ENCODE measurements at places on chromosomes 3 and 15.
A peak's percentile ranks its signal among the peaks of the same experiment; 100 is the strongest.

DNA sequence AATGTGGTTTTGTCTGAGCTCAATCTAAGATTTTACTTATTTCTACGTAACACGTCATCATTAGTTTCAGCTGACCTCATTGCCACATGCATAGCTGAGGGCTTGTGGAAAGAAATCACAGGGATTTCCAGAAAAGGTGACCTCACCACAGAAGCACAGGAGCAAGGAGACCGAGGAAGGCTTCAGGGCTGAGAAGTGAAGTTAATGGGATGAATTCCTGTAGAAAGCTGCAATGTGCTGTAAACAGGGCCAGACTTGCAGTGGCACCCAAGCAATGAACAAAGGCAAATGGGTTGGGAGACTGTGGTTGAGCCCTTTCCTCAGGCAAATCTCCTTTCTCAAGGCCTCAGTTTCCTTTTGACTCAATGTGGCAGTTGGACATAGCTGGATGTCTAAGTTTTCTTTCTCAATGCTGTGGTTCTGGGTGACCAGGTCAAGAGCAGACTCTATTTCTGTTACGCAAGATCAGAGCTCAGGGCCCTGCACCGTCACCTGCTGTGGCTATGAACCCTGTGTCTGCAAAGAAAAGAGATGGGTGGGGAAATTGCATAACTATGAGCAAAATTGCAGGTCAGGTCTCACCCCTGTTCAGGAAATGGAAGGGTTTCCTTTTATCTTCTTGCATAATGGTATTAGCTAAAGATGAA is 252.2 kb upstream of the TBL1XR1 start:
- peak; percentile 16 for DNase-seq

- DNase-seq: no peak
These were observed 9.8 kb downstream of the NR2E3 start for GRCh38 chr15:71820127-71820526.

DNA sequence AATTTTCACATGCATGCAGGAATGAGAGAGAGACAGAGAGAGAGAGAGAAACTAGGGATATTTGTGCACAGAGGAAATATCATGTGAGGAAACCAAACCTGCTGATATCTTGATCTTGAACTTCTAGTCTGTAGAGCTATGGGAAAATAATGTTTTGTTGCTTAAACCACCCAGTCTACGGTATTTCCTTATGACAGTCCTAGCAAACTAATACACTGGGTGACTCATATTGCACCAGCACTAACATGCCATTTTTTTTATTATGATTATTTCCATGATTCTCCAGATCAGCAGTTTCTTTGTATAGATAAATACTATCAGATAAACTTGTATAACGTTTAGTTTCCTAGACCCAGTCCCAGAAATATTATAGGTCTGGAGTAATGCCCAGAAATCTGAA is 1259.0 kb downstream of the ZPLD1 start:
- DNase-seq: no peak

- no peak for DNase-seq
These were observed 178.0 kb downstream of the NSMCE3 start for GRCh38 chr15:29091666-29092065.

DNA sequence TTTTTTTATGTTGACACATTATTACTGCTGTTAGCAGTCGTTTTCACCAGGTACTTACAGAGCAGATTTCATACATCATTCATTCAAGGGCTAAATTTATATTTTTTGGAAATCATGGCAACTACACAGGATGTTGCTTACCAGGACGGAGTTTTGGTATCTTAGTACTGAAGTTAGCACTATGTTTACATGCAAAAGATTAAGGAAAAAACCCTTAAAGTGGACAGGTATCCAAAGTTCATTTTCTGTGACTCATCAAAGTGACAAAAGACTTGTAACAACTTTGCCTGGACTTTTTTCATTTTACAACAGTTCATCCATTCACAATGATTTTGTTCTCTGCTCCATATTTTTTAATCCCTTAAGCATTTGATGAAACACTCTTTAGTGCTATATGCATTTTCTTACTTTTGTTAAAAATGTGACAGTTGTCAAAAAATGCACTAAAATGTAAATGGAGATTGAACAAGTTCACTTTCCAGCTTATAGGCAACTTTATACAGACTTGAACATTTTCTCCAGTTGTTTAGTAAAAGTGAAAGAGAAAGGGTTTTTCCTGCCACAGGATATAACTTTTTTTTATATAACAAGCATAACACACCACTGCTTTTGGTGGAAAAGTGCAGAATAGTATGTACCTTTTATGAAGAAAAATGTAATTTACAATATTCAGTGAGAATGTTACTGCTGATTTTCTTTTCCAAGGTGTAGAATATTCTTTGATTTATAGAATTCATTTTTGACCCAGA is 104.1 kb downstream of the STT3B start:
- DNase-seq: no peak

GRCh38 chr15:99306694-99307338 is 55.5 kb downstream of the LRRC28 start:
- no peak for DNase-seq

DNA sequence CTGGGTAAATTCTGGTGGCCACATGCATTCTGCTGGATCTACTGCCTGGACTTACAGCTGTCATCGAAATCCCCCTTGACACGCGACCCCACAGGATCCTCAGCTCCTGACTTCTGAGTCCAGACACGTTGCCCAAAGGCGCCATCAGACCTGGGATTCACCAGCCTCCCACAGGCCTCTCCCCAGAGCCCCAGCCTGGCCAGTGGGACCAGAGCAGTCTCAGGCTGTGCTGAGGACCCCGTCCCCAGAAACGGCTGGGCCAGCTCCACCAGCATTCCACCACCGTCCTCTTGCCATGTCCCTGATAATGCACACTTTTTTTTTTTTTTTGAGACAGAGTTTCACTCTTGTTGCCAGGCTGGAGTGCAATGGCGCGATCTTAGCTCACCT is 166.1 kb downstream of the LRRK1 start:
- no peak for DNase-seq

DNA sequence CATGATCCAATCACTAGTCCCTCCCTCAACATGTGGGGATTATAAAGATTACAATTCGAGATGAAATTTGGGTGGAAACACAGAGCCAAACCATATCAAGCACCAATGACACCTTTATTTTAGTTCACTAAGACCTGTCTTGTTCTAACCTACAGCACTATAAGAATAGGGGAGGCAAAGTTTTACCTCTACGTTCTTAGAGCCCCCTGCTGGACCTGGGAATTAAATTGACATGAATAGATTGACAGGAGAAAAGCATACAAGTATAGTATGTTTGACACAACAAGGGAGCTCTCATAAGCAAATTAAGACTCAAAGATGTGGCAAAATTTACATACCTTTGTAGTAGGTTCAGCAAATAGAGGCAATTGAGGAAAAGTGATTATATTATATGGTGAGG is 974.4 kb upstream of the ALCAM start:
- DNase-seq: no peak

GRCh38 chr3:37228749-37229148 is 54.4 kb upstream of the LRRFIP2 start:
- DNase-seq: no peak

DNA sequence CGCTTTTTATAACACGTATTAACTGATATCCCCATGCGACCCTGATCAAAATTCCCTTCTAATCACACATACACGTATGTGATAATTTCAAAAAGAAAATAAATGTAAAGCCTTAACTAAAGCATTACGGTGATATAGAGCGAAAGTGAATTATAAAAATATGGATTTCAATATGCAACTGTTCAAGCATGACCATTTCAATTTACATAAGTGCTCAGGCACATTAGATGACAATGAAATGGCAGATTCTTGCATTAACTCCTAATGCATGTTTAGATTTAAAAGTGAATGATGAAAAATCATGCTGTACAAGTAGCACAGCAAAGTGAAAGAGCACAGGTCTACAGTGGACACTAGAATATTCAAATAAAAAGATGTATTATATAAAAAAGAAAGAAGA is 140.1 kb downstream of the MYLK start:
- no peak for DNase-seq

GRCh38 chr3:195893044-195893395 is 15.3 kb downstream of the TNK2 start:
- DNase-seq: no peak

DNA sequence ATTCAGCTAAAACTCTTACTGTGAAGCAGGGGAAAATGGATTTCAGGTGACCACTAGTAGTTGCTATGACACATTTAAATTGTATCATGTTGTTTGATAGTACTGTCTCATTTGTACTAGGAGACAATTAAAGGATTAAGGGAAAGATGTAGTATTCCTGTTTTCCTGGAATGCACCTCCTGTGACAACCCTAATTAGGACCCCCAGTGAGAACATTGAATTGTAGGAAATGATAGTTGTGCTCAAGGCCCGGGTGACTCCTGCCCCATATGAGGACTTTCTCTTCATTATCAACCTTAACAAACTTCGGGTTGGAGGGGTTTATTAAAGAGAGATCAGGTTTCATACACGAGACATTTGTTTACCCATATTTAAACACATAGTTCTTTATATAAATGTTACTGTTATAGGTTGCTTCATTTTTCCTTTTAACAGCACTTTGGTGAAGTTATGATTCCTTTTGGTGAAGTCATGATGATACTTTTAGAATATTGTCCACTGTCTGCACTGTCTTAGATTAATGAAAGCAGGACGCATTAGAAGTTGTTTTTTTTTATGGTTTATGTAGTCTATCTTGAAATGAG is 392.6 kb upstream of the NAALADL2 start:
- no peak for DNase-seq

GRCh38 chr3:37072892-37073291 is 79.6 kb downstream of the MLH1 start:
- DNase-seq: no peak

- no peak for DNase-seq
These were observed 12.5 kb upstream of the RPS27L start for GRCh38 chr15:63169788-63170187.

DNA sequence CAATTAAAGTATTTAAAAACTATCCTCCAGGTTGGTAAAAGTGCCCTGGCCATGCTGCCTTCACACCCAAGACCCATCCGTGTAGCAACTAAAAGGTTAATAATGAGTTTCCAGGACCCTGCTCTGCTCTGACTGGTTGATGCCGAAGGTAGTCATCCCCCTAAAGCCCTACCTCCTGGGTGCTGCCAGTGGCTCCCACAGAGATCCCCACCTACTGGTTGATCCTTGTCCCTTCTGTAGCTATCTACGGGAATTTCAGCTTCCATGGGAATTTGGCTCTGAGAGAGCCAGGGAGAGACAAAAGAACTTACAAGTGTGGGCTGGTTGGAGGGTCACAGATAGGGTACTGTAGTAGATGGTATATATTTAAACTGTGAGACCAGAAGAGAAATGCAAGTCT is 110.6 kb upstream of the NANOGP8 start:
- no peak for DNase-seq

DNA sequence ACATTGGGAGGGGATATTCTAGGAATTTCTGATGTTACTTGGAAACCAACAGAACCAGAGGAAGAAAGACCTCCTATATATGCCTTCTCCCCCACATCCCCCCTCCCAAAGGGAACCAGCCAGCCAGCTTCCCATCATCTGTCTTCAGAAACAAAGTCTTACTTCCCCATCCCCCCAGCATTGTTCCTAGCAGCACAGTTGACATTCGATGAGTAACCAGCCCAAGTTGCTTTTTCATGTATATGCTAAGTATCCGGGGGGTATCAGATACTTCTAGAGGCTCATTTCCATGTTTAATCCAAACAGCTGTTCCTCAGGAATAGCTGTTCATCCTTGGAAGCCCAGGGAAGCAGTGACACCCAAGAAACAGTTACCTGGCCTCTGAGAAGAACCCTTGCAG is 16.0 kb downstream of the RMDN3 start:
- DNase-seq: no peak

- DNase-seq: no peak
These were observed 32.8 kb downstream of the CACNA2D2 start for GRCh38 chr3:50470658-50471057.

DNA sequence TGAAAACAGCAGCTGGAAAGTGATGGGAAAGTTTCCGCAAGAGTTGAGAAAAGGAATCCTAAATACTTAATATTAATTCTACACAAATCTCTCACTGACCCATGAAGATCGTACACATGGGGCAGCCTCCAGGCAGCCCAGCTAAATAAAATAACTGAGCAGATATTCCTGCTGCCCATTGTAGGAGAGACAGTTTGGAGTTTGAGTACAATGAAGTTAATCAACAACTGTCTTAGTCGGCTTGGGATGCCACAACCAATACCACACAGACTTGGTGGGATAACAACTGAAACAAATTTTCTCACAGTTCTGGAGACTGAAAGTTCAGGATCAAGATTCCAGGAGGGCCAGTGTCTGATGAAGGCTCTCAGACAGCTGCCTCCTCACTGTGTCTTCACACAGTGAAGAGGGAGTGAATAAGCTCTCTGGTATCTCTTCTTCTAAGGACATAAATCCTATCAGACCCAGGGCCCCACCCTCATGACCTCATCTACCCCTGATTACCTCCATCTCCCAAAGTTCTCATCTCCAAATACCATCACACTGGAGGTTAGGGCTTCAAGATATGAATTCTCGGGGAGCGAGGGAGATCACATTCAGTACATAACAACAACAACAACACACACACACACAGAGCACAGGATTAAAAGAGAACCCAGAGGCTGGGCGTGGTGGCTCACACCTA is 9.7 kb downstream of the TRPM7 start:
- no peak for DNase-seq

DNA sequence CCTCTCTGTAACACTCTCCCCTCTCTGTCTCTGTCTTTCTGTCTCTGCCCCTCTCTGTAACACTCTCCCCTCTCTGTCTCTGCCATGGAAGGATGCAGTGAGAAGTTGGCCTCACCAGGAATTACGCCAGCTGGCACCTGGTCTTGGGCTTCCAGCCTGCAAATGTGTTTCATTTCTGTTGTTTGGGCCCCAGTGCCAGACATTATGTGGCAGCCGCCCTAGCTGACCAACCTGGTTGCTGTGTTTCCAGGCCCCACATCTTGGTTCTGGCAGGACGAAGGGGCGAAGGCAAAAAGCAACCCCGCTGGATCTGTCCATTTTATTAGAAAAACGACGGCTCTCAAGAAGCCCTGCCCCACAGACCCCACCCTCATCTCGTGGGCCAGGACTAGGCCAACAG is 5.2 kb upstream of the ZXDC start:
- no peak for DNase-seq

- DNase-seq: no peak
These were observed 41.3 kb downstream of the ADAMTSL3 start for GRCh38 chr15:83695246-83695645.

DNA sequence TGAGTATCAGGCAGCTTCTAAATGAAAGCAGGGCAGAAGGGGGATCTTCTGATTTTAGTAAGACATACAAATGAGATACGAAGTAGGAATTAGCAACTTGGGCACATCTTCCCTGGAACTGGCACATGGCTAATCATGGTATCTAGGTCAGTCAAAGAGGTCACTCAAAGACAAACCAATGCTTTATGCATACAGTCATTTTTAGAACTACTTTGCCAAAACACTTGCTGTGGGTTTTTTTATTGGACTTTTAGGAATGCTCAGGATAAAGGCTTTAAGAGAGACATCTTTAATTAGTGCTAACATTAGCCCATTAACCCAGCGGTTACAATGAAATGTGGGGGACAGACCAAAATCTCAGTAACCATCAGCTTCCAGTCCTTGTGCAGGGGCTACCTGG is 51.7 kb downstream of the GPR176 start:
- no peak for DNase-seq

GRCh38 chr15:34266751-34267150 is 41.9 kb downstream of the EMC4 start:
- no peak for DNase-seq
